Left lung (tissue), 14 donors: ENCODE measurements at places on chromosomes 7 and 10.

GRCh38 chr10:116027355-116027754 lies 245.7 kb downstream of the GFRA1 start:
- no peak for DNase-seq

DNA sequence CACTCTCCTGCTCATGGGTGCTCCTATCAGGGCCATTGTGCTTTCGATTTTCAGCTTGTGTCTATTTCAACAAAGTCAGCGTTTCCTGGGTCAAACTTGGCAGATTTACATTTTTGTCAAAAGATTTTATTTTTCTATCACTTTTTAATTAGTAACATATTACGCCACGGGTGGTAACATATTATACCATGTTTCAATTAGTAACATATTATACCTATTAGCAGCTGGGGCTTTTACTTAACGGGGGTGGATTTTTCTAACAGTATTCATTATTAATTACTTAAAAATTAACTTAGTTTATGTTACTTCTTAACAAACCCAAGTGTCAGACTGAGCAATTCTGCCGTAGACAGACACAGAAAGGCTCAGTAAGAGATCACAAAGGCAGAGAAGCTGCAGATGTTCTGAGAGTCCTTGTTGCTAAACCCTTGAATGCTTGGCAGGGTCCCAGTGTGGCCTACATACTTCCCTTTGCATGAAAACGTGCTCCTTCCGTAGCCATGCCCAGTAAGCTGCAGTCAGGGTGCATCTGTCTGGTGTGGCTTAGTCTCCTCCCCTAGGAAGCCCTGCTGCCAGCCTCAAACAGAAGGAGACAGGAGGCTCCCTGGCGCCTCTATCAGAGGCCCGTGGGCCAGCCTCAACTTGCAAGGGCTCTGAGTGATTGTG lies 263.1 kb upstream of the CXCL12 start:
- no peak for DNase-seq

GRCh38 chr7:44184873-44185446 lies 4.3 kb downstream of the GCK start:
- DNase-seq = no peak

- DNase-seq = peak; percentile 46
Measured at GRCh38 chr10:6912424-6912823, 332.3 kb upstream of the PRKCQ start.

- no peak for DNase-seq
Measured at GRCh38 chr7:5203183-5203537, 13.1 kb downstream of the WIPI2 start.

- DNase-seq = no peak
Measured at GRCh38 chr10:11328264-11329061, 283.0 kb downstream of the USP6NL start.

GRCh38 chr10:131739206-131739605 lies 161.6 kb upstream of the PPP2R2D start:
- DNase-seq = no peak

DNA sequence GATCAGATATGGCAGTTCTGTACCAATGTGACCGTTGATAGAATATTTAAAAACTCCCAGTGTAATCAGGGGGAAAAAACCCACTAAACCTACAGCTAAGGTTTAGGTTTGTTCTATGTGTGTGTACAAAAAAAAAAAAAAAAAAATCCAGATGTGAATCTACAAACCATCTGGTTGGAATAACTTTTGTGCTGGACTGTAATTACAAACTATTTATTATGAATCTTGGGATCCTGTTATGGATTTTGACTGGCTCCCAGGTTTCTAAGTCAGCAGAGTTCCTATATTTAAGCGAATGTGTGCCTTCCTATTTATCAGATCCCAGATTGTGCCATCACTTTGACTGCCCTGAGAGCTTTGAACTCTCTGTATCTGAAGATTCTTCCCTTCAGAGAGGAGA lies 29.1 kb downstream of the BMPER start:
- DNase-seq = no peak

DNA sequence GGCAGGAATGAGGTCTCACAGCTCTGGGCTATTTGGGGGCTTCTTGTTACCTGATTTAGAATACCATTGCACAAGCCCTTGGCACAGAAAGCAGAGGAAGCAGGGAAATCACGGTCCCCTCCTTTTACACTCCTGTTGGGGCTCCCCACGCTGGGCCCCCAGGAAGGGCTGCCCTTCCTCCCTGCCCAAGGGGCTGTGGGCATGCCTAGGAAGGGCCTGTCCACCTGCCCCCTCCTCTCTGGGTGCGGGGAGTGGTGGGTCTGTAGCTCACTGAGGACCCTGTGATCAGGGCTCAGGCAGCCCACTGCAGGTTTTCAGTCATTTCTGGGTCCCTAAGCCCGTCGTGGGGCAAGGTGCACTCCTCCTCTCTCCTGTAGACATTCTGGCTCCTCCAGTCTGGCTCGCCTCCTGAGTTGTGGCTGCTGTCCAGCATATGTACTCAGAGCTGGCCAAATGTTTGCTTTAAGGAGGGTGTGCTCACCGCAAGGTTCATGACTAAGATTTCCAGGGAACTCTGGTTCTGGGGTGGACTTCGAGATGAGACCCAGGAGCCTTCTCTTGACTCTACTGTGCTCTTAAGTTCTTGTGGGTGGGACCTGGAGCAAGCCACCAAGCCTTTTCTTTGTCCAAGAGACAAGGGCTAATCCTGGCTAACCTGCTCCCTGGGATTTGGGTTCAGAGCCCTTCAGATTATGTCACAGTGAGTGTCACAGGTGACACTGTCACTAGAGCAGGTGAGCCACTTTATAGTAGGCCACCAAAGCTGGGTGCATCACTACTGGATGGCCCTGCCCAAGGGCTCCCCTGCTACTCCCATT lies 56.0 kb downstream of the TACR2 start:
- DNase-seq = peak; percentile 70

DNA sequence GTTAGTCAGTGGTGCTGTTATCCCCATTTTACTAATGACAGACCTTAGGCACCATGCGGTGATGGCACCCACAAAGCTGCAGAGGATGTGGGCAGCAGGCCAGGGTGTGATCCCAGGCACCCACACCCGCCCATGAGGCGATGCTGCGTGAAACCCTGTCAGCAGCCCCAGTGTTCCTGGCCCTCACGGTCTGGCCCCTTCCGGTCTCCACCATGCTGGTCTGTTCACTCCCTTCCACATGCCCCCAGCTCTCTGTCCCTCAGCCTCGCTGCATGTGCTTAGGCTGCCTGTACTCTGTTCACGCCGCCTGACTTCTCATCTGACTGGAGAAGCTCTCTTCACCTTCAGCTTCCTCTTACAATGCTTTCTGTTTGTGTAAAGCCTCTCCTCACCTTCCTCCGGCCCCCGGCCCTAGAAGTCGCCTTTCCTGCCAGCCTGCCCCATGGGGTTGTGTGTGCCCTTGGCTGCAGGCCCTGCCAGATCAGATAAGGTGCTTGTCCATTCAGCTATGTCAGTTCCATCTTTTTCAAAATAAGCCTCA lies 17.6 kb upstream of the ORAI2 start:
- no peak for DNase-seq
